ENCODE measurements at places on chromosomes 5 and 9.

DNA sequence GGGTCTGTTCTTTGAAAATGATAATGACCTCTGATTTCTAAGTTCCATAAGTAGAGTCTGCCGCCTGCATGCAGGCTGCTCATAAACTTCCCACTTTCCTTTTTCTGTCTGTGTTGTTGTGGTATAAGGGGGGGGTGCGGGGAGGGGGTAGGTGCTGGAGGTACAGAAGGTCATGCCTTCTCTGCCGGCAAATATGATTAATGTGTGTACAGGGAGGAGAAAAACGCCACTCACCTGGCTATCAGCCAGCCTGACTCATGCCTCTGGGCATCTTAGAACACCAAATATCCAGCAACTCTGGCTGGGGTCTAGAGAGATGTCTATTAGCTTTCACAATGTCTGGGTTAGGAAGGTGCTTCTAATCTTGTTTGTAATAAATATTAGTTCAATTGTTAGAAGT lies 128.3 kb downstream of the EFNA5 start:
- DNase-seq = no peak

DNA sequence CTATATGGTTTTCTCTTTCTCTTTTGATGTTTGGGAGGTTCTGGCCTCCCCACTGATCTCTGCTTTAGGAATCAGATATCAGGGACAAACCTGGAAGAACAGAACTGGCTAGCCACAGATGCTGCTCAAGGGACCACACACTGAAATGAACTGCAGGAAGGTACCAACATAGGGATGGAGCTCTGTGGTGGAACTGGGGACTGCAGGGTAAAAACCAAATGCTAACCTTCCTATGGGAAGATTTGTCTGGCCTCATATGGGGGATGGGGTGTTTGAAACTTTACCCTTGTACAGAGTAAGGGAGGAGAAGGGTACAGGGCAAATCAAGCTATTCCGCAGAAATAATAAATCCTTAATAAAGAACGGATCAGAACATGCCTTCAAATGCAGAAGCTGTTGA lies 49.4 kb downstream of the ELOVL7 start:
- DNase-seq = no peak

DNA sequence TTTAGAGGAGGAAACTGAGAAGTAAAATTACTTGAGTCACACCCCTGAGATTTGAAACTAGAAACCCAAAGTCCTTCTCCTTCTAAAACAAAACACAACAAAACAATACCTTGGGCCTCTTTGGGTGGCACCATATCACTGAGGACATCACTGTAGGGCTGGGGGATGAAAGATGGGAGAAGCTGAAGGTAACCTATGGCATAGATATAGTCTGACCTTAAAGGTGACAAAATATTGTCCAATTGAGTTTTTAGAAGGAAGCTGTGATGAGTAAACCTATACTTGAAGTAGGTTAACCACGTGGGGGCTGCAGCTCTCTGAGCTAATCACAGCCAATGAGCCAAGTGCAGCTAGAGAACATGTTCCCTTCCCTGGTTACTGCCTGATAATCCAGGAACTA lies 167.4 kb upstream of the CD180 start:
- DNase-seq = no peak

GRCh38 chr9:72995131-72996024 lies 42.5 kb upstream of the ALDH1A1 start:
- no peak for DNase-seq

- no peak for DNase-seq
These were observed 32.8 kb downstream of the PLAC8L1 start for GRCh38 chr5:146072595-146072994.

GRCh38 chr5:161660806-161661205 lies 24.7 kb upstream of the GABRA6 start:
- no peak for DNase-seq

- DNase-seq = no peak
These were observed 22.5 kb downstream of the C5orf22 start for GRCh38 chr5:31554552-31554951.

GRCh38 chr5:91306497-91306896 lies 76.6 kb downstream of the ARRDC3 start:
- DNase-seq = no peak

DNA sequence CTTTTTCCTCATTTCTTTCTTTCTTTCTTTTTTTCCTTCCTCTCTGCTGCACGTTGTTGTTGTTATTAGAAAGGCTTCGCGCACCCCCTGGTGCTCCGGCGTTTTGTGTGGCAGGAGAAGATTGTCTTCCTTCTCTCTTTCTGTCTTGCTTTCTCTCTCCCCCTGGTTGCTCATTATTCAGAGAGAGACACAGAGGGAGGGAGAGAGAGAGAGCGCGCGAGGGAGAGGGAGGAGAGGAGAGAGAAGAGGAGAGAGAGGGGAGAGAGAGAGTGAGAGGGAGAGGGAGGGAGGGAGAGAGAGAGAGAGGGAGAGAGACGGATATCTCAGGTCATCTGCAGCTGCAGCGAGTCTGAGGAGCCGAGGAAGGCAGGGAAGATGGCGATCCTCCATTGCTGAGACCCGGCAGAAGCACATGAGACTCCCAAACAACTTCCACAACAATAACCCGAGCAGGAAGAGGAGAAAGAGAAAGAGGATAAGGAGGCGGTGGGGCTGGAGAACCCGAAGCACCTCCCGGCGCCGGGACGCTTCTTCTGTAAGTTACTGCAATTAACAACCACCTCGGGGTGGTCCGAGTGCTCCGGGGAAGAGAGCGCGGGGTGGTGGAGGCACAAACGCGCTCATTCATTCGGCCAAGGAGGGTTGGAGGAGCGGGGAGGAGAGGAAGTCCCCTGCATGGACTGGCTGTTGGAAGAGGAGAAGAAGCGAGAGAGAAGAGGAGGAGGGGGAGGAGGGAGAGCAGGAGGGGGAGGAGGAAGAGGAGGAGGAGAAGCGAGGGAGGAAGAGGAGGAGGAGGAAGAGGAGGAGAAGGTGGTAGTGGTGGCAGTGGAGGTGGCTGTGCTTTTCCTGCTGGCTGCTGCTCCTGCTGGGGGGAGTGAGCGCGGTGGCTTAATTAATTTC lies at the start of gene ZNF462:
ZNF462 (plus strand) TSS at position 346 of the 900 bp plus-strand sequence. CDS start 60,218 bp downstream, outside the sequence.
- DNase-seq = no peak

GRCh38 chr5:93875693-93876092 lies 134.3 kb upstream of the POU5F2 start:
- DNase-seq = no peak

GRCh38 chr5:14313986-14314690 lies 171.0 kb downstream of the TRIO start:
- no peak for DNase-seq

DNA sequence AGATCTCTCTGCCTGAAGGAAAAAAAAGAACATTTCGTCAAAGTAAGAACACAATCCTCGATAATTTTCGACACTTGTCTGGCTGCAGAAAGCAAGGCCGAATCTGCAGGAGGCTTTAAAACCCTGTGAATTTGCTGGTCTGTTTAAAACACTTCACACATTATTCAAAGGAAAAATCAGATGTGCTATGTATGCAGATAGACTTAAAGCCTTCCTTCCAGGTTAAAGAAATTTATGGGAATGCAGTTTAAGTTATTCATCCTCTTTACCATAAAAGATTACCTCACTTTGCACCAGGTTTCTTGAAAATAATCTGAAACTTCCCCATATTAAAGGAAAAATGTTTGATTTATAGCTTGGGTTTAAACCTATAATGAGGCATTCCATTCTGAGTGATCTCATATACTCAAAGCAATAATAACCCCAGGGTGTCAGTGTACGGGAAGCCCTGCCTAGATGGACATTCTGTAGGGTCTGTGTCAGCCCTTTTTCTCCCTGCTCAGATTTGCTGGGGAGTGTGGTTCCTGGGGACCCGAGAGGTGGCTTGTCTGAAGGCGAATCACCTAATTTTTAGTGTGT lies 323.5 kb upstream of the SLC24A2 start:
- DNase-seq = no peak

DNA sequence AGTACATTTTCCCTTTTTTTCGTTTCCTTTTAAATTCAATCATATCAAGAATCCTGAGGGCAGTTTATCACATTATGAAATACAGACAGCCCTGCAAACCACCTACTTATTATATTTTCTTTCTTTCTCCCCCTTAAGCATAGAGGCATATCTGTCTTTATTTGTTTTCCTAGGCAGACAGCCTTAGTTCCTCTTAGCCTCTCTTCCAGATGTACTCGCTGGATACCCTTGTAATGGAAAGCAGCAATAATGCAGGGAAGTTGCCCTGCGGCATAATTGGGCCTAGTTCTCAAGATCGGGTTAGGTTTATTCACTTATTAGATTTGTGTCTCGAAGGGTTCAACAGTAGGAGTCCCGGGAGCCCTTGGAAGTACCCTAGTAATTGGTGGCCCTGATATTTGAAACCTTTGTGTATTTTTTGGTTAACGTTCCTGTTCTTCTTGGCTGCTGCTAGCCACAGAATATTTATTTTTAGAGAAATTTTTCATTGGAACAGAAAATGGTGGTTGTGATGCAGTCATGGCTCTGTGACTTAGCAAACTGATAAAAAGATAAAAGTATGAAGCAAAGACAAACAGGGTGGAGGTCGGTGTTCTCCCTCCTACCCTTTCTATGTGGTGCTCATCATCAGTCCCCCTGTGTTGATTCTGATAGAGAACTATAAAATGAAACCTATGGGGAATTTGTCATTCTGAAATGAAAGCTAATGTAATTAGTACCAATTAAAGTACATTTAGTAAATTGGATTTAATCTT lies 6.4 kb downstream of the TLE4 start:
- DNase-seq = no peak

GRCh38 chr9:93459432-93459847 lies 6.1 kb upstream of the FAM120AOS start:
- no peak for DNase-seq

DNA sequence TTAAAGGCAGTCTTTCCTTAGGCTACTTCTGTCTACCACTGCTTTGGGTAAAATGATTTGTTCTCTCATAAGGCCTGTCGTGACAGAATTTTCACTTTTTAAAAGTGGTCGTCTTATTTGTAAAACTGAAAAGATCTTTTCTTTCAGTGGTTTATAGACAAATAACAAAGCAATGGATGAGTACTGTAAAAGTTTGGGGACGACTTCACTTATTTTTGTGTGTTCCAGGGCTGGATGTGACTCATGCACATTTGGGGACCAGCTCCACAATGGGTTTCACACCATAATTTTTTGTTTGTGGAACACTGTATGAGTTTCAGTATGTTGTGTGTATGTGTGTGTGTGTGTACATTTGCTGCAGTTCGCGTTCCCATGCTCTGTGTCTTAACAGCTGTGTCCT lies 53.6 kb downstream of the ARHGAP26 start:
- DNase-seq = no peak

DNA sequence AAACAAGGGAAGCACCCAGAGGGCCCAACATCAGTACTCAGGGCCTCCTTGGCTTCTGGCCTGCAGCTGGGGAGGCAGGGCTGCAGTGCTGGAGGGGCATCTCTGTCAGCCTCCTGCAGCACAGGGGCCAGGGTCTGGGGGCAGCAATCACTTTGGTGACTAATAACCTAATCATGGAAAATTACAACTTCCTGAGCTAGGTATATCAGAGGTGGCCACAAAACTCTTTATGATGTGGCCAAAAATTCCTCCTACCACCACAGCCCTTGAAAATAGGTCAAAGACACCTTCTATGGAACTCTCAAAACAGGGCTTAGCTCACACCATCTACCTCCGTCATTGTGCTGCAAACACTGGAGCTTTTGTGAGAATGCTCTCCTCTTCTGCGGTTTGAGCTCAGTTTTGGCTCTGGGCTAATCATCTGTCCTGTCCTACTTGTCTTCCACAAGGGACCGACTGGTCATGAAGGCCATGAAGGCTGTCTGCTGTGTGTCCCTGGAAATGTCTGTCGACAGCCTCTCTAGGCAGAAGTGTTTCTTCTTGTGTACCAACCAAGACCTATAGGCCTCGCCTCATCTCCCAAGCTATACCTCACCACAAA lies 28.6 kb downstream of the CSF2 start:
- no peak for DNase-seq

DNA sequence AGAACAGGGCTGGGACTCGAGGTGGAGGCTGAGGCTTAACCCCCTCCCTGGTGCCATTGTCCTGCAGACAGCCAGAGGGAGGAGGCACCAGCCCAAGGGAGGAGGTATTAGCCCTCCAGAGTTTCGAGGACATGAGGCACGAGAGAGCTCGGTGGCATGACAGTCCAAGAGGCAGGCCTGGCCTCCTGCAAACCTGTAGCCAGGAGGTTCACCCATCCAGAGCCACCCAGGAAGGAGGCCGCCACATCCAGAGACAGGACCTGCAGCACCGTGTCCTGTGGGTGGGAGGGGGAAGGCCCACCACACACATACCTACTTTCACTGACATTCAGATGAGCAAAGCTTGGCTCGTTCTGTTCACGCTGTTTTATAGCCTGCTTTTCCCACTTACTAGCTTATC lies 75.2 kb upstream of the ADAMTS2 start:
- no peak for DNase-seq

DNA sequence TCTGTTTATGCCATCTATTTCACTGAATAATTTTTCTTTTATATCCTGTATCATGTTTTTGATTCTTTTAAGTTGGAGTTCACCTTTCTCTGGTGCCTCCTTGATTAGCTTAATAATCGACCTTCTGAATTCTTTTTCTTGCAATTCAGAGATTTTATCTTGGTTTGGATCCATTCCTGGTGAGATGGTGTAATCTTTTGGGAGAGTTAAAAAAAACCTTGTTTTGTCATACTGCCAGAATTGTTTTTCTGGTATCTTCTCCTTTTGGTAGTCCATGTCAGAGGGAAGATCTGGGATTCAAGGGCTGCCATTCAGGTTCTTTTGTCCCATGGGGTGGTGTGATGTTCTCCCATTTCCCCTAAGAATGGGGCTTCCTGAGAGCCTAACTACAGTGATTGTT lies 800.8 kb upstream of the TYRP1 start:
- DNase-seq = no peak

- DNase-seq = no peak
These were observed 33.7 kb downstream of the TTLL11 start for GRCh38 chr9:122059214-122059954.

DNA sequence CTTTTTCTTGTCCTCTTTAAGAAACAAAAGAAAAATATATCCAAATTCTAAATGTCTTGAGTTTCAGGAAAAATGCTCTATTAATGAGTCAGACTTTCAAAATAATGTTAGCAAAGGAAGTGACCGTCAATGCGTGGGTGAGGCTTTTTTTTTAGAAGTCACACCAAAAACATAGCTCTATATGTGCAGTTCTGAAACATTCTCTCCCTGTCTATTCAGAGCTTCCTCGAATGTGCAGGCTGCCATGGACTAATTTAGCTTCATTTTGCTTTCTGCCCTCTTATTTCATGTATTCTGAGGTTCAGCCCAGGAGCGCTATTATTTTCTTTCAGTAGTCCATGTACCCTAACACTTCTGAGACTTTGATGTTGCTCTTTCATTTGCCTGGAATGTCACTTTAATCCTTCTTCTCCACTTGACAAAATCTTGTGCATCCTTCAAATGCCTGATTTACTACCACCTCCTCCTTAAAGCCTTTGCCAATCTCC lies 72.5 kb upstream of the RASA1 start:
- peak; percentile 5 for DNase-seq

GRCh38 chr9:123073991-123074422 lies 40.5 kb downstream of the GPR21 start:
- DNase-seq = no peak

DNA sequence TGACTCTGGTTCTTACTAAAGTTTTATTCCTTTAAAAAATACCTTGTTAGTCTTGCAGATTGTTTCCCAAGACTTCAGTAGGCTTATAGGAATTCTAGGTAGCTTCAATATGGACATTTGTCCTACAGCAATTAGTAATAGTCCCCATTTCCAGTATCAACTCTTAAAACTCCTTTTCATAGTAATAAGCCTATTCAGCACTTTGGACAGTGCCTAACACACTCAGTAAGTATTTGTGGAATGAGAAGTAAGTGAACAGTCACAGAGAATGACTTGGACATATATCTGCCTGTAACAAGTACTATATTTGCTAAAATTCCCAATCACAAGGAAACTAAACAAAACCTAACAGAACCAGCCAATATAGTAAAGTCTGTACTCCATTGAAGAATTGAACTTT lies 1291.8 kb upstream of the DMAC1 start:
- no peak for DNase-seq

- DNase-seq = no peak
These were observed 12.5 kb upstream of the SLC35D2 start for GRCh38 chr9:96395964-96396363.

Data from stimulated activated CD4-positive, alpha-beta T cell treated with anti-CD3 and anti-CD28 coated beads, Interleukin-1b, Interleukin-23, amount 100 ng/mL, for 4 hours (primary cell).